ENCODE measurements at places on chromosomes 3 and 15.

DNA sequence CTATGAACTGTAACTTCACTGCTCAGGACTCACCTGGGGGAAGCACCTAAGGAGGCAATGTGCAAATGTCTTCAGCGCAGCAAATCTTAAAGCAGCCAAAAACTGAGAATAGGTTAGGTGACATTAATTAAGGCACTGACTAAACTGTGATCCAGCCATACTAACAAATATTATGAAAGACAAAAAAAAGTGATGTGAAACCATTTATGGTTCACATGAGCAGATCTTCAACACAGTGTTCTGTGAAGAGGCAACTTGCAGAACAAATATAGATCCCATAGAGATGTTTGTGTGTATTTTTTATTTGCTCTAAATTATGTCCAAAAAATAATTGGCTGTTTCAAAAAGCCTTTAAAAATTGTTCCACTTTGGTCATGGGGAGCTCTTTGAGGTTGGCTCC lies 24.1 kb upstream of the MITF start:
- DNase-seq, result no peak

GRCh38 chr3:52555056-52555455 lies 18.7 kb downstream of the UQCC5 start:
- no peak for DNase-seq

DNA sequence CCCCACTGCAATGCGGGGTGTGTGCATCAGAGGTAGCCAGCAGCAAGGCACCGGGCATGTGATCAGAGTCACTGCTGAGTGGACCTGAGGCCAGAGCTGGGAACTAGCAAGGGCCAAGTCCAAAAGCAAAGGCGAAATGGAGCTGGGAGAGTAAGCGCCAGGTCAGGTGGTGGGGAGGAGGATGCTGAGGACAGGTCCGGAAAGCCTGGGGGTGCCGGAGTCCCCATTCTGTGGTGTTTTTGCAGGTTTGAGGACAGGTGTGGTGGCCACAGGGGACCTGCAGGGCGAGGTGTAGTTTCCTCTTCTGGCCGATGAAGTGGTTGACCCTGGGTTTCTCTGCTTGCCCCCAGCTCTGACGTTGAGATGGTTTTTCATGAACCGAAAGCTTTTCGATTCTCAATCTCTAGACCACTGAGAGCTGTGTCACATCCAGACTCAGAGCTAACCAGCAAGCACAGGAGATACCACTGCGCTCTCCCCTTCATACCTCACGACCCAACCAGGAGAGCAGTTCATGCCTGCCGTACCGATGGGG lies 35.0 kb upstream of the HES1 start:
- DNase-seq, result no peak

GRCh38 chr3:23128655-23129054 lies 74.5 kb upstream of the UBE2E2 start:
- no peak for DNase-seq

- DNase-seq, result no peak
Measured at GRCh38 chr3:157030712-157031111, 129.2 kb downstream of the CCNL1 start.

GRCh38 chr3:122076491-122077292 lies 21.5 kb downstream of the CD86 start:
- DNase-seq, result no peak

GRCh38 chr3:18841422-18842343 lies 306.6 kb upstream of the KCNH8 start:
- DNase-seq, result no peak

DNA sequence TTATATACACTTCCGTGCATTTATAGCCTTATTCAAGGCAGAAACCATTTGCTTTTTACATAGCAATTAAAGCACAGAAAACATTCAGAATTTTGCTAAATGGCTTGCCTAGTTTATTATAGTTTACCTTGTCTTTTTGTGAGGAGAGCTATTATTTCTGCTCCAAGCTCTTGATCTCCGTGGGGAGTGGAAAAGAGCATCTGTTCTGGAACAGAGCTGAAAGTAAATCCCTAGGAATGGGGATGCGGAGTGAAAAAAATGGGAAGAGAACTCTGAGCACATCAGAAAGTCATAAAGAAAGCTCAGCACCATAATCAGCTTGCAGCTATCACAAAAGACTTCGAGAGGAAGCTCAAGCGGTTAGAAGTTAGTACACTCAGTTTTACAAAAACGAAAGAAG lies 1006.7 kb downstream of the ROBO2 start:
- DNase-seq, result no peak

GRCh38 chr3:179021119-179021903 lies 50.3 kb downstream of the ZMAT3 start:
- DNase-seq, result no peak

GRCh38 chr15:81380668-81381067 lies 6.7 kb upstream of the TMC3 start:
- DNase-seq, result no peak

GRCh38 chr3:156477323-156477722 lies 77.6 kb downstream of the SSR3 start:
- no peak for DNase-seq

DNA sequence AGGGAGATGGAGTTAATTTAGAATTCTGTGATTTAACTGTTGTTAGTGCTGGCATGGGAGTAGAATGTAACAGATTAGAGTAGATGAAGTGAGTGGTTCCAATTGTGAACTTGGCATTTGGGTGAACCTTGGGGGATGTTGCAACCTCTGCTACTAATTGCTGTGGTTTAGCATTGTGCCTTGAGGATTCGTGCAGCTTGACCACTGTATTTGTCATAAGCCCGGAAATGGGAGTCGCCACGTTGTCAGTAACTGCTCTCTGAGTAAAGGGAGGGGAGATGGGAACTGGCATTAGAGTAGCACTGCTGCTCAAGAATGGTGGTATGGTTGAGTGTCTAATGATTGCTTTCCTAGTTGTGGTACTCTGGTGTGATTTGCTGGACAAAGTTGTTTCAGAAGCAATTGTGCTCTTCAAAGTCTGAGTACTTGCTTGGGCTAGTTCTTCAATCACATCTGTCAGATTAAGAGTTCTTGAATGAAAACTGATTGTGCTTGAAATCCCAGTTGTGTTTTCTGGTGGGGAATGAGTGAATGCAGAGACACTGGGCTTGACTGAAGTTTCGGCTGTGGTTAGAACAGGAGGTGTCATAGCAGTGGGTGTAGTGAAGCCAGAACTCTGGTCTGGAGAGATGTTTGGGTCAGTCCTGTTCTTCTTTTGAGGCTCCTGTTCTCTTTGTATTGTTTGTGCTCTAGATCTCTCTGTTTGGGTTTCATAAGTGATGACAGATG lies 15.4 kb downstream of the IGSF10 start:
- DNase-seq, result no peak

GRCh38 chr15:68154923-68155559 lies 50.1 kb downstream of the CALML4 start:
- no peak for DNase-seq

GRCh38 chr3:43181202-43181821 lies 75.4 kb upstream of the POMGNT2 start:
- DNase-seq, result no peak

GRCh38 chr3:123724306-123724705 lies 139.5 kb upstream of the HACD2 start:
- DNase-seq, result no peak

- no peak for DNase-seq
Measured at GRCh38 chr3:135352213-135352612, 557.2 kb downstream of the EPHB1 start.

- no peak for DNase-seq
Measured at GRCh38 chr3:31106912-31107311, 212.5 kb upstream of the GADL1 start.

GRCh38 chr3:105806359-105806758 lies 62.5 kb downstream of the CBLB start:
- no peak for DNase-seq

DNA sequence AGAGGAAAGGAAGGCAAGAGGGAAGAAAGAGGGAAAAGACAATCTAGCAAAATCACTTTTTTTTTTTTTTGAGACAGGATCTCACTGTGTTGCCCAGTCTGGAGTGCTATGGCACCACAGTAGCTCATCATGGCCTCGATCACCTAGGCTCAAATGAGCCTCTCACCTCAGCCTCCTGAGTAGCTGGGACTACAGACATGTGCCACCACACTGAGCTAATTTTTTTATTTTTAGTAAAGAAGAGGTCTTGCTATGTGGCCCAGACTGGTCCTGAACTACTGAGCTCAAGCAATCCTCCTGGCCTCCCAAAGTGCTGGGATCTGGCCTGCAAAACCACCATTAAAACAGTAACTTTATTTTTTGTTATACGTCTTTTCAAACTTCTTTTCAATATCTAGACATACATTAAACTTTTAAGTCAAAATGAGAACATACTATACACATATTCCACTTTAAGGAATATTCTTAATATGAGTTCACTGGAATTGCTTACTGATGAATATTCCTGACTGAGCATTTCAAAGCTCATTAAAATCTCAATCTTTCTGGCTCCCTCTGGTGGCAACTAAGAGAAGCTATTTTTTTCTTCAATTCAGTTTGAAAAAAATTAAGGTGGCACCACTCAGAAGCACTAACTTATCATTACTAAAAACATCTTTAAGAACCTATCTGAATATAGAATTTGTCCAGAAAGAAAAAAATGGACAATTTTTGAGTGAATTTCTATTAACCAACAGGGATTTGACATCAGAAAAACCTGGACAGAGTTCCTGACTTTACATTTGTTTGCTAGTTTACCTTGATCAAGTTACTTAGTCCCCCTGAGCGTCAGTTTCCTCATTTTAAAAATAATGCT lies 40.9 kb downstream of the UACA start:
- DNase-seq, result no peak

DNA sequence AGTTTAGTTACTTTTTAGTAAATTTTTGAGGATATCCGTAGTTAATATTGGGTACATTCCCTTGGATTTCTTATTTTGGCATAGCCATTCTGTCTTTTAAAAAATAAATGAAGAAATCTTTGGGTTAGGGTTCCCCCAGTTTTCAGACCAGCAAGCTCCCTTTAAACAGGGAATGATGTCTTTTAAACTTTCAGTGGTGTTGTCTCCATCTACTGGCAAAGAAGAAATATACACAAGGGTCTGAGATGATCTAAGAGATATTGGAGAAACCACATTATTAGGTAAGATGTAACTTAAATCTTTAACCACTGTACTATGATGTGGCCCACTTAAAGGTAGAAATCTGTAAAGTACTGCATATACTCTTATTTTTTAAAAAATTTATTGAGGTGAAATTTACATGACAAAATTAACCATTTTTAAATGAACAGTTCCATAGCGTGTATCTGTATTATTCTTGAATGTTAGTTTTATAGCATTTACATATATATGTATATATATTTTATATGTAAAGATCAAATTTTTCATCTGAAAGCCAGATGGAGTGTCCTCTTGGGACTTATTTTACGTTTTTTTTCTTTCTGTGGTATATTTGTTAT lies 35.1 kb upstream of the EIF3J start:
- no peak for DNase-seq

DNA sequence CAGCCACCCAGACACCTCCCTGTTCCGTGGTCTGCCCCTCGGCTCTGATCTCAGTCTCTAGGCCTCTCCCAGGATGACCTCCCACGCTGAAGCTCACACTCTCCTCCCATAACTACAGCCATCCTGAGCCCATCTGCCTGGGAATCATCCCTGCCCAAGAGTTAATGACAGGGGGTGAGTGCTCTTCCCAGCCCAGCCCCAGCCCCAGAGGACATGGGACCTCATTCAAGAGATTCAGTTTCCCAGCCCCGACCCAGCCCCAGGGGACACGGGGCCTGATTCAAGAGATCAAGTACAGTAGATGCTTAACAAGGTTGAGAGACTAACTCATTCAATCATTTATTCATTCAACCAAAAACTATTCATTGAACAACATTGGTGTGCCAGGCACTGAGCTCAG lies 272.0 kb downstream of the XXYLT1 start:
- DNase-seq, result no peak

GRCh38 chr15:39690881-39691634 lies 91.6 kb downstream of the FSIP1 start:
- no peak for DNase-seq

- DNase-seq, result no peak
Measured at GRCh38 chr3:15206662-15207576, 873 bp downstream of the CAPN7 start.

DNA sequence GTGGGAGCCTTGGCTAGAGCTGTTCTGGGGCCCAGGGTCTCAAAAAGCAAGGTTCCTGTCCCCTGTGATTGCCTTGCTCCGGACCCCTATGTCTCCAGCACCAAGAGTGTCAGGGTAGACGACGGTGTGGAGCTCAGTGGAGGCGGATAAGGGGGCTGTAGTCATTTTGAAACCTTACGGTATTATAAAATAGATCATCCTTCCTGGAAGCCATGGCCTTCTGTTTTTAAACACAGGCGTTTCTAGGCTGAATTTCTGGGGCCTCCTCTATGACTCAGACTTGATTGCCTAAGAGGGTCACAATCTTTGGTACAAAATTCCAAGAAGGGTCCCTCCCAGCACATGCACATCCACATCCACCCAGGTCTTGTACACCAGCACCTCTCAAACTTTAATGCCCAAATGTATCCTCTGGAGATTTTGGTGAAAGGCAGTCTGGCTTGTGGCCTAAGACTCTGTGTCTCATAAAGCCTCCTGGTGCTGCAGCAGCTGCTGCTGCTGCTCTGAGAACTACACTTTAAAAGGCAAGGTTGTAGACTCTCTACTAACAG lies 70.5 kb upstream of the XCR1 start:
- no peak for DNase-seq
